Fibroblast of skin of abdomen (primary cell): ENCODE measurements at places on chromosomes 13 and 19.

DNA sequence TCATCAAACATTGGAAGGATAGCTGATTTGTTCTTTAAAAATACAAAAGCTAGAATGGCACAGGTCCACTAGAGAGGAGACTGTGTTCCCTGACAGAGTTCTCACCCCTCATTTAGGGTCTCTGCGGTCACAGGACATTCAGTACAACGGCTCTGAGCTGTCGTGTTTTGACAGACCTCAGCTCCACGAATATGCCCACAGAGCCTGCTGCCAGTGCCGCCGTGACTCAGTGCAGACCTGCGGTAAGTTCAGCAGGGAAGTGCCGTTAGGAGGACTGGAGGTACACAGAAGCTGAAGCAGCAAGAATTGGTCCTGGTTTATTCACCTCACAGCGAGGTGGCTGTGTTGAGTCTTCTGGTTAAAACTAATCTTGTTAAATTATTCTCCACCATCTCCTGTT lies 90.0 kb downstream of the TNFRSF19 start:
- no peak for DNase-seq

DNA sequence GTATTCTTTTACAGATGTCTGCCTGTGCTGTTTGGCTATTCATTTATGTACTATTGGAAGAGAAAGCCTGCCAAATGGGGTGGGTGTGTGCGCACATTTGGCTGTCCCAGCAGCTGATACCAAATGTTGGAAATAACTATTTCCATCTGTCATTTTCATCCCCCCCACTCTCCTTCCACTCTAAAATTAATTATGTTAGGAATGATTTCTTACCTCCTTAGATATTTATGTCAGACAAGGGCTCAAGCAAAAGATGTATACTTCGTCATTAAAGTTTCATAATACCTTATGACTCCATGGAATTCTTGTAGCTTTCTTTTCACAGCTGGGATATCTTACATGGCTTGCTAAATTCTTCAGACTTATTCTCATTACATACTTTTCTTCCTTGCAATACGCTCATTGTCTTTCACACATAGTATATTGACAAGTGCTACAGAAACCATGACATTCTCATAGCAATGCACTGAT lies 18.6 kb downstream of the ITM2B start:
- peak; percentile 91 for DNase-seq

- DNase-seq, result no peak
These were observed 14.7 kb upstream of the LILRB4 start for GRCh38 chr19:54648129-54648528.

- DNase-seq, result no peak
These were observed 98.3 kb downstream of the ELF1 start for GRCh38 chr13:40920826-40921225.

- no peak for DNase-seq
These were observed 6.3 kb downstream of the ICAM5 start for GRCh38 chr19:10295847-10296591.

- peak; percentile 89 for DNase-seq
These were observed 2.2 kb upstream of the TSPAN16 start for GRCh38 chr19:11293433-11294389.

- no peak for DNase-seq
These were observed 36.3 kb downstream of the MCF2L start for GRCh38 chr13:113005076-113005865.

DNA sequence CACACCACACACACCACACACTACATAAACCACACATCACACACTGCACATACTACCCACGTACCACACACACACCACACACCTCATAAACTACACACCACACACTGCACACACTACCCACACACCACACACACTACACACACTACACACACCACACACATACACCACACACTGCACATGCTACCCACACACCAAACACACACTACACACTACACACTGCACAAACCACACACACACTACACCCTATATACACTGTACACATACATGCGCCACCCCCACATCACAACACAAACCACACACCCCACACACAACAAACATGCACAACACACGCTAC lies 5.5 kb downstream of the MAG start:
- DNase-seq, result no peak

GRCh38 chr13:95797016-95797415 lies 120.1 kb downstream of the DNAJC3 start:
- DNase-seq, result no peak

DNA sequence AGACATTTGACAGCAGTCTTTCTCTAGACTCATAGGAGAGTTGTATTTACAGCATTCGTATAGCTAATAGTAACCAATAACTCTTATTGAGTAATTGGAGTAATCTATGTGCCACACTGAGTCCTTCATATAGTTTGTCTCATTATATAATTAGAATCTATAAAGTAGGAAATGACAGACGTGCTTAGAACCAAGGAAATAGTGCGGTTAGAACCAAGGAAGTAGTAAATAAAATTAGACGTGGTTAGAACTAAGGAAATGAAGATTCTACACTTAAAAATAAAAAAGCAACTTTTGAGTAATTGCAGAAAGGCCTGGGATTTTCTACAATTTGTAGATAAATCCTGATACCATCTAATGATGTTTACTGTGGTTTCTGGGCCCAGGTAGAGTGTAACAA lies 107.8 kb upstream of the TNFSF11 start:
- no peak for DNase-seq

- DNase-seq, result no peak
These were observed 4.4 kb downstream of the ANGPTL8 start for GRCh38 chr19:11243798-11244169.

- no peak for DNase-seq
These were observed 9.6 kb upstream of the SBNO2 start for GRCh38 chr19:1183543-1184172.

GRCh38 chr13:69585656-69586055 lies 522.0 kb upstream of the ATXN8OS start:
- no peak for DNase-seq

DNA sequence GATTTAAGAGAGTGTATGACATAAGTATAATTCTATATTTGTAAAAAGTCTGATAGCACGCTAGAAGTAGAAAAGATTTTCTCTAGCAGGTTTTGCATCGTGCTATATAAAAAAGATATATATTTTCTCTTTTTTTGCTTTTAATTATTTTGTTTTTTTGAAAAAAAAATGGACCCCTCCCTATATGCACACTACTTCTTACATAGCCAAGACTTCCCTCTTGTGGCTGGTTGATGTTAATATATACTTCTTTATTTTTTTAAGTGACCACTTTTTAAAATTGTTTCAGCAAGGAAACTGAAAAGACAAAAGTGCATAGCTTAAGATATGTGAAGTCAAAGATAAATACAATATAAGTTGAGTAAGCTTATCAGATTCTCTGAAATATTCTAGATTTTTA lies 1202.8 kb downstream of the DIAPH3 start:
- peak; percentile 3 for DNase-seq

- DNase-seq, result no peak
These were observed 8.0 kb downstream of the CLEC4M start for GRCh38 chr19:7771072-7771471.

DNA sequence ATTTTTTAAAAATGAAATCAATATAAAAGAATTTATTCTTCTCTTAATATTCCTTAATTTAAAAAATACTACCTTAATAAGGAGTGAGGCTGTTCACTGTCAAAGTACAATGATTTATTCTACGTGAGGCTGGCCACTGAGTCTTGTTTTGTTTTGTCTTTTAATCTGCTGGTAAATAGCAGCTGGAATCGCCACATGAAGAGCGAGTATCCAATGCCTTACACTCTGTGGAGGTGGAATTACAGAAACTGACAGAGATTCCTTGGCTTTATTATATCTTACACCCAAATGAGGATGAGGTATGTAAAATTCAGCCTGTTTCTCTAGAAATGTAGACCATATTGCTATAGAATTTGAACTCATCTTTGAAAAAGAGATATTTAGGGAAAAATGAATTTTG lies 52.9 kb upstream of the AKAP11 start:
- DNase-seq, result no peak

- no peak for DNase-seq
These were observed 125.7 kb downstream of the MYO16 start for GRCh38 chr13:108755083-108755482.

GRCh38 chr19:4542896-4543841 lies 3.3 kb upstream of the LRG1 start:
- DNase-seq, result no peak

- no peak for DNase-seq
These were observed 3.2 kb downstream of the GPR183 start for GRCh38 chr13:99303863-99304521.

DNA sequence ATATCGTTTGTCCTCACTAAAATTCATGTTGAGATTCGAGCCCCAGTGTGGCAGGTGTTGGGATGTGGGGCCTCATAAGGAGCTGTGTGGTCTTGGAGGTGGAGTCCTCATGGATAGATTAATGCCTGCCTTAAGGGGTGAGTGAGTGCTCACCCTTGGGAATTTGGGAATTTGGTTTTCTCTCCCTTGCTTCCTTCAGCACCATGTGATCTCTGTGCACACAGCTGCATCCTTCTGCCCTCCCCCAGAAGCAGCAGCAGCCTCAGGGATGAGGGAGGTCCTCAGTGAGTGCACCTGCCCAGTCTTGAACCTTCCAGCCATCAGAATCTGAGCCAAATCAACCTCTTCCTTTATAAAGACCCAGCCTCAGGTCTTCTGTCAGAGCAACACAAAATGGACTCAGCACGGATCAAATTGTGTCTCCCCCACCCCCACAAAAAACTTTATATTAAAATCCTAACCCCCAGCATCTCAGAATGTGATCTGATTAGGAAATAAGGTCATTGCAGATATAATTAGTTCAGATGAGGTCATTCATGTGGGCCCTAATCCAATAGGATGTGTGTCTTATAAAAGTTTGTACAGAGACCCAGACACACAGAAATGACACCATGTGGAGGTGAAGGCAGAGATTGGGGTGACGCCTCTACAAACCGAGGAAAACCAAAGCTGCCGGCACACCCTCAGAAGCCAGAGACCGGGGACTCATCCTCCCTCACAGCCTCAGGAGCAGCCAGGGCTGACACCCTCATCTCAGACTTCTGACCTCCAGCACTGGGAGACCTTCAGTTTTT lies 12.9 kb downstream of the CYTH2 start:
- DNase-seq, result peak; percentile 34

DNA sequence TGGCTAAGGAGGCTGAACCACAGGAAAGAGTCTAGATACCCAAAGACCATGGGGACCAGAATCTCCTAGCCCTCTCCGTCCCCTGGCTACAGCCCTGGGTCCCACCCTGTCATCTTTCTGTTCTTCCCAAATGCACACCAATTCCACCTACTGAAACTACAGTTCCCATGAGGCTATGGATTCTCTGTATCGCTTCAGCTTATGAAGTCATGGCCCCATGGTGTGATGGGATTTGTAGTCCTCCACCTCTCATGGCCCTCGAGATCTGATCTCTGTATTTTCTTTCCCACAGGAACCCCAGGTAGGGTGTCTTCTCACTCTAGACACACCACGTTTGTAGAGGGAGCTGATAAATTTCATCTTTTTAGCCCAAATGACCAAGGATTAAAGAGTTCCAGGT lies 11.8 kb downstream of the PTPRH start:
- DNase-seq, result no peak

DNA sequence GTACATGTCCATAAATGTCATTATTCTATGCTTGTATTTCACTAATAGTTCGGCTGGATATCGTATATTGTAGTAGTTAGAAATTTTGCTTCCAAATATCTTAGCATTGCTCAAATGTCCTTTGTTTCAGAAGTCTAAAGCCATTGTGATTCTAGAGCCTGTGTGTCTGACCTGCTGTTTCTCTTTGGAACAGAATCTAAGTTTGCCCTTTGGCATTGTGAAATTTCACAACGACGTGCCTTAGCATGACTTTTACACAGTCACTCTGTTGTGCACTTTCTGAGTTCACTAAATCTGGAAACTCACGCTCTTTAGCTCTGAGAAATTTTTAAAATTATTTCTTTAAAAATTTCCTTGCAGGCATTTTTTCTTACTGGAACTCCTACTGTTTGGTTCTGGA lies 152.2 kb downstream of the TBC1D4 start:
- DNase-seq, result no peak

DNA sequence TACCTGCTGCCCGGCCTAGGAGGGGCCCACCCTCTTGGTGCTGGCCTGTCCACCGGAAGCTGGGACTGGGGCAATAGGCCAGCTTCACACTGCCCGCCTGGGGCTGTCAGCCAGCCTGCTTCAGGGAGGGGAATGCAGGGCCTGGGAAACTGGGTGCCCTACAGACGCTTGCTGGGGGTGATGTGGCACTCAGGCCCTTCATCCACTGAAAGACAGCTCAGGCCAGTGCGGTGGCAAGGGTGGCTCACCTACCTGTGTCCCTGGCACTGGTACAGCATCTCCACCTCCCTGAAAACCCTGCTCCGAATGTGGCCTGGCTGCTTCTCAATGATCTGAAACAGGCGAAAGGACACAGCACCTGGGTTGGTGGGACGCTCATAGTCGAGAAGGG lies 7.8 kb downstream of the MKNK2 start:
- no peak for DNase-seq

GRCh38 chr13:52092087-52092486 lies 36.8 kb downstream of the NEK5 start:
- no peak for DNase-seq

- no peak for DNase-seq
These were observed 75.6 kb upstream of the TM9SF2 start for GRCh38 chr13:99425485-99426341.

DNA sequence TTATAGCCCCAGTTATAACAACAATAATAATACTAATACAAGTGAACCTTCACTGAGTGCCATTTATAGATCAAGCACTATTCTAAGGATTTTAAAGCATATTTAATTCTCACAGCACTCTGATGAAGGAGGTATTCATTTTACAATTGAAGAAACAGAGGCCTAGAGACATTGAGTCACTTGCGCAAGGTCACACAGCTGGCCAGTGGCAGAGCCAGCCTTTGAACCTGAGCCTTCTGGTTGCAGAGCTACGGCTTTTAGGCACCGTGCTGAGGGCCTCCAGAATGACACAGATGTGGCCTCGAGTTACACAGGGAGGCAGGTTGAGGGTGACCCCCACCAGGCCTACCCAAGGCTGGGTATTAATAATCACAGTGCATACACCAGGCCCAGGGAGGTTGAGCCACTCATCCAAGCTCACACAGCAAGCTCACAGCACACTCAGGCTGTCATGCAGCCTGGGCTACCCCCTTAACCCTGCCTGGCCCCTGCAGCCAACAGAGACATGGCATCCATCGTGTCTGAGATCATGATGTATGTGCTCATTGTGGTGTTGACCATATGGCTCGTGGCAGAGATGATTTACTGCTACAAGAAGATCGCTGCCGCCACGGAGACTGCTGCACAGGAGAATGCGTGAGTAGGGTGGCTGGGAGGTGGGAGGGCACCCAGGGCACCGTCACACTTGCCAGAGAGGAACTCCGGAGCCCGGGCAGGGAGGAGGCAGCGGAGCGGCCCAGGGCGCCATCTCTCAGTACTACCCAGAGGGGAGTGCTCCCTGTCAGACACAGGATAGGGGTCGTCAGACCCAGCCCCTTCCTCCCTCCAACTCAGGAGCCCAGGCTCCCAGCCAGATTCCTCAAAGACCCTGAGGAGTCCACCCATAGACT lies 2.7 kb upstream of the HPN start:
- peak; percentile 50 for DNase-seq

GRCh38 chr13:36068566-36068965 lies 62.6 kb downstream of the DCLK1 start:
- no peak for DNase-seq

- peak; percentile 81 for DNase-seq
These were observed 82.7 kb downstream of the SLC10A2 start for GRCh38 chr13:102983496-102983895.

GRCh38 chr13:99542788-99543406 lies 41.6 kb downstream of the TM9SF2 start:
- DNase-seq, result no peak
